CD8-positive, alpha-beta memory T cell (primary cell): ENCODE measurements at places on chromosomes 2 and 18.

- H3K4me1 ChIP-seq, result no peaks in the 10 kb centered on the region
- no peaks in the 10 kb centered on the region for H3K27me3 ChIP-seq
- H3K4me3 ChIP-seq, result no peak overlapping the region
- H3K36me3 ChIP-seq, result no peaks in the 10 kb centered on the region
- DNase-seq, result no peak
- H3K27ac ChIP-seq, result no peak overlapping the region
Observed at GRCh38 chr18:39232937-39233336, 1667.3 kb upstream of the CELF4 start.

GRCh38 chr2:47336259-47337238, 66.4 kb upstream of the MSH2 start:
- no peaks in the 10 kb centered on the region for H3K27me3 ChIP-seq
- DNase-seq, result no peak
- H3K4me3 ChIP-seq, result no peak overlapping the region
- H3K27ac ChIP-seq, result peak overlapping the region; percentile 31
- no peaks in the 10 kb centered on the region for H3K36me3 ChIP-seq

GRCh38 chr2:173599821-173600359, 245.2 kb downstream of the CDCA7 start:
- H3K36me3 ChIP-seq, result no peaks in the 10 kb centered on the region
- H3K4me1 ChIP-seq, result no peaks in the 10 kb centered on the region
- DNase-seq, result no peak
- no peak overlapping the region for H3K4me3 ChIP-seq
- no peak overlapping the region for H3K27ac ChIP-seq

- no peaks in the 10 kb centered on the region for H3K27me3 ChIP-seq
- DNase-seq, result no peak
- no peaks in the 10 kb centered on the region for H3K36me3 ChIP-seq
- no peak overlapping the region for H3K27ac ChIP-seq
- peaks cover 35% of the 10 kb centered on the region for H3K4me1 ChIP-seq
Observed at GRCh38 chr2:204950695-204951346, 405.5 kb downstream of the PARD3B start.

GRCh38 chr2:63591566-63592175, 2.9 kb downstream of the MDH1 start:
- H3K36me3 ChIP-seq, result peaks cover 17% of the 10 kb centered on the region
- no peak for DNase-seq
- H3K27ac ChIP-seq, result no peak overlapping the region

DNA sequence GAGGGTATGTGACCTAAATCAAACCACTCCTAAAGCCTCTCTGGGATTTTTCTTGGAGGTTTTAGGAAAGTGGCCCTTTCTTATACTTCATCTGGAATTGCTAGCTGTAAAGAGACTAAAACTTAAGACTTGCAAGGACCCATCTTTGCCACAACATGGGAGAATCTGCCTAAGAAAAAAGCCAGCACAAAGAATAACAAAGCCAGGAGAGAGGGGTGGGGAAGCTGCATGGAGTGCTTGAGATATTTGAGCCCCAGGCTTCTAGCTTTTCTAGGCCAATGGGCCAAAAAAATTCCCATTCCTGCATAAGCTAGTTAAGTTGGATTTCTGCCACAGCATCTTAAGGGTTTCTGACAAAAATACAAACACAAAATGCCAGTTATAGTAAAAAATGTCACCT, 38.5 kb upstream of the LYPD6 start:
- no peak overlapping the region for H3K4me3 ChIP-seq
- H3K4me1 ChIP-seq, result no peaks in the 10 kb centered on the region
- DNase-seq, result no peak
- H3K36me3 ChIP-seq, result no peaks in the 10 kb centered on the region
- no peaks in the 10 kb centered on the region for H3K27me3 ChIP-seq

DNA sequence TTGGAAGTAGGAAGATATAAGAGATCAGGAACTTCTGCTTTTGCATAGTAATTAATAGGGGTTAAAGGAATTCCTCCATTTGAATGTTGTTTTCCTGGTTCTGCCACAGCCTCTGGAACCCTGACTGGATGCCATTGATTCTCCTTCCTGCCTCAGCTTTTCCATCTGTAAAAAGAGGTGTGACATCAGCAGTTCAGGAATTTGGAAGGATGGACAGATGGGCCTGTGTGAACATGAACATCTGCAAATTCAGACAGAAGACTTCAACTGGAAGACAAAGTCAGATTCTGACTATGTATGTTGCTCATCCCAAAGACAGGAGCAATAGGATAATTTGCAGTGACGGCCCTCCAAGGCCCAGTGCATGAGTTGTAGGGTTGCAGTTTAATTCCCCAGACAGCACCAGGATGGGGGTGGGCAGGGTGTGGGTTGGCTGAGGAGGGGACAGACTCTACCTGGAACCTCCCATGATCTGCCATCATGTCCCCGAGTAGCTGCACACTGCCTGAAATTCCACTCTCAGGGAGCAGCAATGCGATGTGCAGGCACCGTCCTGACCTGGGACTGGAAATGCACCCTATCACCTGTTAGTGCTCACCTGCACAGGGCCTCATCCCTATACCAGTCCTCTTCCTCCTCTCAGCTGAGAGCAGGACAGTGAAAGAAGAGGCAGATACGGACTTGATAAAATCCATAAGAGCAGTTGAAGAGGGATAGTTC, 98.9 kb upstream of the EPAS1 start:
- H3K27ac ChIP-seq, result no peak overlapping the region
- peaks cover 9% of the 10 kb centered on the region for H3K4me1 ChIP-seq
- no peaks in the 10 kb centered on the region for H3K36me3 ChIP-seq
- H3K27me3 ChIP-seq, result no peaks in the 10 kb centered on the region

DNA sequence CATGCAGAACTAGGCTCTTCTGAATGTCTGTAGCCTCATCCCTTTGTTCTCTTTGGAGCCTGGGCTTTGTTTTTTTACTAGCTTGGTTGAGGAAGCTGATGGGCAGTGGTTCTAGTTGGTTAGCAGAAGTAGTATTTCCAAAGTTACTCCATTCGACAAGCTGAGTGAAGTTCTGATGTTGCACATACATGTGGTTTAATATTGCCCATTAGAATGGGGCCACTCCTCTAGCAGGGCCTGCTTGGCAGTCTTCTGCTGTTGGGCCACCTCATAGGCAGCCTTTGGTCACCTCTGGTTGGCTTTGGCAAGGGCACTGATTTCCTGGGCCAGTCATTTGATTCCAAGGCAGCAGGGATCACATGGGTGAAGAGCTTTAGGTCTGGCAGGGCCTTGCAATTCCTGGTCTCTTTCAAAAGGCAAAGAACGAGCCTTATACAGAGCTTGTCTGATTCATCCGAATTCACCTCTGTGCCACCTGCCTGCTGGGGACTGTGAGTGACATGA, 2.5 kb downstream of the RPIA start:
- H3K27ac ChIP-seq, result no peak overlapping the region
- H3K4me3 ChIP-seq, result no peak overlapping the region
- H3K4me1 ChIP-seq, result peaks cover 46% of the 10 kb centered on the region
- no peaks in the 10 kb centered on the region for H3K27me3 ChIP-seq

- H3K36me3 ChIP-seq, result no peaks in the 10 kb centered on the region
- no peaks in the 10 kb centered on the region for H3K27me3 ChIP-seq
- no peak for DNase-seq
Observed at GRCh38 chr2:29780906-29781305, 140.5 kb downstream of the ALK start.

DNA sequence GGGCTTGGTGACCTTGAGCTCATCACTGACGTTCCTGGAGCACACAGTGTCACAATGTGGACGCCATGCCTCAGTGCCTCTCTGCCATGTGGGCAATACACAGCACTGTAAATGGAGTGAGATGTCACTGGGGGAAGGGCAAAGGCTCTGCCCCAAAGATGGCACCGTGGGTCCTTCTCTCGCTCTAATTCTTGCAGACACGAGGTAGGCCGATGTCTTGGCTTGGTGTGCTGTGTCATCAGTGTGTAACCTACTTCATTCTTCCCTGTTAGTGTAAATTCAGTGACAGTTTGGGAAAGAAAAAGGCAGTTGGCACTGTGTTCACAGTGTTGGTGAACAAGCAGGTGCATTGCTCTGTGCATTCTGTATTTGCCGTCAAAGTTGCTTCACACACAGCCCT, 309.3 kb upstream of the MYT1L start:
- no peaks in the 10 kb centered on the region for H3K36me3 ChIP-seq
- no peaks in the 10 kb centered on the region for H3K27me3 ChIP-seq
- H3K4me3 ChIP-seq, result no peak overlapping the region
- peaks cover 4% of the 10 kb centered on the region for H3K4me1 ChIP-seq
- no peak for DNase-seq
- H3K27ac ChIP-seq, result no peak overlapping the region

- DNase-seq, result peak; percentile 79
- no peaks in the 10 kb centered on the region for H3K27me3 ChIP-seq
- H3K4me3 ChIP-seq, result peak overlapping the region; percentile 88
- H3K27ac ChIP-seq, result peak overlapping the region; percentile 94
- peaks cover 2% of the 10 kb centered on the region for H3K36me3 ChIP-seq
Observed at GRCh38 chr2:74457549-74458131, 598 bp upstream of the WBP1 start.

DNA sequence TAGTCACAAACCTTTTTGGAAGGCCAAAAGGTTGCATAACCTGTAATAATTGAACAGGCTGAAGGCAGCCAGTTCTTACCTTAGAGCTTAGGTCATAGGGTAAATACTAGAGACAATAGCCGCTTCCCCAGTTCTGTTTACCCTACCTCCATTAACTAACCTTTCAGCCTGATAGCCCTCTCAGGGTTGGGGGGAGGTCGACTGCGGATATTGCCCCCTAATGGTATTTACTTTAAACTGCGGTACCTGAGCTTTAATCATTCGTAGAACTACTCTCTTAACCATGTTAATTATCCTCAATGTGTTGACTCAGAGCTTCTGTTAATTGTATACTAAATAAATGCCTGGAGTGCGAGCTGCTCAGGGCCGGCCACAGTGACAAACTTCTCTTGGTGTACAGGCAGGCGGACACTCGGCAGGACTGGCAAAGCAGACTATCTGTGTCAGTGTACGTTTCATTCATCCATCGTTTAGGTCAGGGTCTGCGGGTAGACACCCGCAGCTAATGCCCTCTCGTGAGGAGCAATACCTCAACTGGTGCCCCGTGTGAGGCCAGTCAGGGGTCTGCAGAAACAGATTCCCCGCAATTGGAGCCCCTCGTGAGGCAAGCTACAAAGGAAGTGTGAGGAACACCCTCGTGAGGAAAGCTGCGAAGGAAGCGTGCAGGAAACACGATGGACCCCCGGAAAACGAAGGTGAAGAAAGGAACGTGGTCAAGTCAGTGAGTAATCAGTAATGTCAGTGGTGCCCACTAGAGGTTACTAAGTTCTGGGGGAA, 115.3 kb upstream of the SCN7A start:
- no peak overlapping the region for H3K4me3 ChIP-seq
- no peak for DNase-seq
- H3K36me3 ChIP-seq, result no peaks in the 10 kb centered on the region

DNA sequence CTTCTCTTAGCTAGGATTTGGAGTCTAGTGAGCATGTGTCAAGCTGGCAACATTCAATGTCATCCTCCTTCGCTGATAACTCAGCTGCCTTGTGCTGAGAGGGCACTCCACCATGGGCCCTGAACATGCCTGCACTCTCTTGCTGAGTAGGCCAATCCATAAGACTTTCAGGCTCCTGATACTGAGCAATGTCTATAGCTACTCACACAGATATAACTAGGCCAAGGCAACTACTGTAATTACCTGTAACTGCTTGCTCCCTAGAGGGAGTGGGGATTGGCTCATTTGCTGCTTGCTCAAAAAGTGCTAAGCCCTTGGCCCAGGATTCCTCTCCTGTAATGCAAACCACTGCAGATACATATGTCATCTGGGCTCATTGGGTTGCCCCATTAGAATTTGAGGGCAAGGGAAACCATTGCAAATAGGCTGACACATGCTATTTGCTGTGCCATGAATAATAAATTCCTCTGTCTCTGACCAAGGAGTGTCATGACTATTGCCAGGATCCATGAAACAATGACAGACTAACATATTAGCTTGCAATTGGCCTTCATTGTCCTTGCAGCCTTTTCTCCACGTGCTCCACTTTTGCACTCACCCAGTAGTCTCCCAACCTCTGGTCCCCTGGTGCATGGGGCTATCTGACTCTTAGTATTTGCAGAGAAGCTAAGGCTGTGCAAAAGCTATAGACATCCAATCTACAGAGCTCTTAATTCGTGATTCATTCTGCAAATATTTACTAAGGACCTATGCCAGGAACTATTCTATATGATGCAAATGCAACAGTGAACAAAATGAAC, 36.9 kb upstream of the BMPR2 start:
- H3K36me3 ChIP-seq, result no peaks in the 10 kb centered on the region
- no peak overlapping the region for H3K27ac ChIP-seq
- H3K4me1 ChIP-seq, result no peaks in the 10 kb centered on the region

GRCh38 chr2:208077276-208077675, 47.0 kb downstream of the CRYGD start:
- no peaks in the 10 kb centered on the region for H3K36me3 ChIP-seq
- no peak overlapping the region for H3K27ac ChIP-seq
- H3K4me1 ChIP-seq, result no peaks in the 10 kb centered on the region
- H3K27me3 ChIP-seq, result no peaks in the 10 kb centered on the region

GRCh38 chr2:178553047-178553446, 72.8 kb downstream of the PLEKHA3 start:
- H3K27me3 ChIP-seq, result no peaks in the 10 kb centered on the region
- H3K36me3 ChIP-seq, result peaks cover 8% of the 10 kb centered on the region
- H3K4me3 ChIP-seq, result no peak overlapping the region
- no peak for DNase-seq

GRCh38 chr2:100223502-100223901, 81.1 kb upstream of the AFF3 start:
- H3K4me3 ChIP-seq, result no peak overlapping the region
- no peaks in the 10 kb centered on the region for H3K27me3 ChIP-seq
- no peaks in the 10 kb centered on the region for H3K4me1 ChIP-seq
- no peak for DNase-seq
- no peaks in the 10 kb centered on the region for H3K36me3 ChIP-seq

DNA sequence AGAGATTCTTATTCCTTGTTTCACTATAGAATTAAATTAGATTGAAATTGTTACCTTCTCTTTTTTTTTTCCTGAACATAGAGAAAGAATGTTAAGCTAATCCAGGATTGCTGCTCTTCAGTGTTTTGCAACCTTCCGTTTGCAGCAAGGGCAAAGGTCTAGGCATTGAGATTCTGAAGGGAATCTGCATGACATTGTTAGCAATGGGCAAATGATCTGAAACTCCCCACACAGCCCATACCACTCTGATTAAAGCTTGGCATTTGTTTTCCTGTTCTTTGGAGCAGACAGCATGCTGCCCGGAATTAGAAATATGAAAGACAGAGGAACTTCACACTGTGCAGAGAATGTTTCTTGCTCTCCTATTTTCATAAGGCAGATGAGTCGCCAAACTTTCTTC, 551.8 kb downstream of the SOCS6 start:
- no peaks in the 10 kb centered on the region for H3K27me3 ChIP-seq
- H3K4me1 ChIP-seq, result no peaks in the 10 kb centered on the region
- H3K36me3 ChIP-seq, result no peaks in the 10 kb centered on the region
- H3K27ac ChIP-seq, result no peak overlapping the region
- DNase-seq, result no peak

GRCh38 chr2:173851141-173851641, 114.0 kb downstream of the SP3 start:
- no peak for DNase-seq
- H3K27me3 ChIP-seq, result no peaks in the 10 kb centered on the region
- no peaks in the 10 kb centered on the region for H3K4me1 ChIP-seq
- no peaks in the 10 kb centered on the region for H3K36me3 ChIP-seq
- H3K4me3 ChIP-seq, result no peak overlapping the region

GRCh38 chr2:141900826-141901225, 230.0 kb downstream of the LRP1B start:
- no peak overlapping the region for H3K27ac ChIP-seq
- no peak for DNase-seq
- H3K4me1 ChIP-seq, result no peaks in the 10 kb centered on the region
- no peaks in the 10 kb centered on the region for H3K27me3 ChIP-seq
- H3K4me3 ChIP-seq, result no peak overlapping the region
